T-helper 17 cell (primary cell): ENCODE measurements at places on chromosomes 7 and 10.
A peak's percentile ranks its signal among the peaks of the same experiment; 100 is the strongest.

DNA sequence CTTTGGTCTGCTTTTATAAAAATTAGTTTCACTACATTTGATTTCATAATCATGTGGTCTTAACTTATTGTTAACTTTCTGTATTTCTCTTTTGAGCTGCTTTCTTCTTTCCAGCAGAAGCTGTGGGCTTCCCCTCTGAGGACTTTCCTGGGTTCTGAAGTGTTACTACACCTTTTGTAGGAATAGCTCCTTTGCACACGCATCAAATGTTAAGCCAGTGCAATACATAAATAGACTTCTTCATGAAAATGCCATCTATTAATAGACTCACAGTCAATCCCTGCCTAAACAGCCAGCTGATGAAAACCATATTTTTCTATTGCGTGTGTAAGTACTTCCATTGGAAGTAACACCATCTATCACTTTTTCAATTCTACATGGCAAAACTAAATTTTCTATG is 1.5 kb downstream of the ABCB4 start:
- no peak for DNase-seq

- DNase-seq, result no peak
Measured at GRCh38 chr7:4139656-4140625, 542.2 kb upstream of the FOXK1 start.

- no peak for DNase-seq
Measured at GRCh38 chr7:142371586-142372377, 113.9 kb upstream of the PRSS58 start.

DNA sequence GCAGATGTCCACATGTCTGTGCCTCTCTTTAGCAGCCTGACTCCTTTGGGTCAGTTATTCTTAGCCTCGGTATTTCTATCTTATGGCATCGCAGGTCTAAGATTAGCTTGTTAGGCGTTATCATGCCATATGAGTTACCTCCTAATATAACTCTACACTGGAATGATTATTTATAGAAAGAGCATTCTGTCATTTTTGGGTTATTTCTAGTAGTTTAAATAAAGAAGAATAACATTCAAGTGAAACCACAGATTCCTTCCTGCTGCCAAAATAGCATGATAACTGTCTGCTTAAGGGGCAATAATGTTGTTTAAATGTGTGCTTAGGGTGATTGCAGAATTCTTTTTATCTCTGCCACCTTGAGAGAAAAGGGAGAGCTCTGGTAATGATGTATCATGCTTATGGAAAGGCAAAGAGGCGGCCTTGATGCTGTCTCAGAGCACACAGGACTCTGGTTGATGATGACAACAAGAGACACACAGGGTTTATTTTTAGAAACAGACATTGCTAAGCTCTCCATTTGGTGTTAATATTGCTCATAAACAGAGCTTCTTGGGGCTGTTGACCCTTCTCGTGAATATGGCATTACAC is 10.4 kb downstream of the HDAC9 start:
- DNase-seq, result no peak

GRCh38 chr10:8272794-8273425 is 218.4 kb downstream of the GATA3 start:
- no peak for DNase-seq

- DNase-seq, result no peak
Measured at GRCh38 chr10:80477813-80478212, 23.7 kb downstream of the TSPAN14 start.

DNA sequence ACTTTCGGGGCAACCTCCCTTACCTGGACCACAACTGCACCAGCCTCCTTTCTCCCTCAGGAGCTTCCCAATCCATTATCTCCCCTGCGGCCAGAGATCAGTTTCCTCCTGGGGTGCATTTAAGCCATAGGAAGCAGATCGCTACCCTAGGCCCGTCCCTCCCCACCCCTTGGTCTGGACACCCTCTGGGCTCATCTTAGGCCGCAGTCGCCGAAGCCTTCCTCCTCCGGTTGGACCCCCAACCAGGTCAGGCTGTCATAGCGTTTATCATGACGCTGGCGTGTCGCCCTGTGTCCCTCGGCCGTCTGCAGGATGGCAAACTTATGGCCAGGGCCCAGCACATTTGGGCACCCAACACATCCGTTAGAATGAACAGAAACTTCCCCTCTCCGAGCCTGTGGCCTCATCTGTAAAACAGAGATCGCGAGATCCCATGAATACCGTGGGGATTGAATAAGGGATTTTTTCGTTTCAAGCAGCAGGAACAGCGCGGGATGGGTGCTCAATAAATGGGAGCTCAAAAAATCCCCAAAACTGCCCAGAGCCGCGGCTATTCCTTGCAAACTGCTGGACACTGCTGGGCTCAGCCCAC is 669 bp upstream of the AP5Z1 start:
- no peak for DNase-seq

- DNase-seq, result no peak
Measured at GRCh38 chr10:79434821-79435251, 10.6 kb downstream of the ZCCHC24 start.

DNA sequence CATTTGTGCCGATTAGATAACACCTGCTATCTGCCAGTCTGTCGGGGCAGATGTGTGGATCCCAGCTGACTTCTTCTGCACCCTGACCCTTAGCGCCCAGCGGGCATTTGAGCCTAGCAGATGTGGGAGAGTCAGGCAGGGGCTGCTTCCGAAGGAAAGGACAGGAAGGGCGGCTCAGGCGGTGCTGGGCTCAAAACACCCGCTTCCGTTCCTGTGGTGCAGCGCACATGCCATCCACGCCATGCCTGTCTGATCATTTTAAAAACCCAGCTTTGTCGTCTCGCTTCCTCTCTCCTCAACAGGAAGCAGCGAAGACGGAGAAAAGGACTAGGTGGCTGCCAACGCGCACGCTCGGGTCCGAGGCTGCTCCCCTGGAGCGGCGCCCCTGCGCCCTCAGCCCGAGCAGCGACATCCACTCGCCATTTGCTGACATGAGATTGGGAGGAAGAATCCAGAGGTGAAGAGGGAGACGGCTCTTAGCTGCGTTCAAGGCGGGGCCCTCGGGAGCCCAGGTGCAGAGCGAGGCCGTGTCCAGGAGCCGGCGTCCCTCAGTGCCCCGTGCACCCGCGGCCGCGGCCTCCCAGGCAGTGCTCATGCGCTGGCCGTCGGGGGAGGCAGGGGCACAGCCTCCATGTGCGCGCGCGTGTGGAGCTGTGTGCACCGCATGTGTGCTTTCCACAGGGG is 5.9 kb upstream of the BHLHA15 start:
- DNase-seq, result no peak

DNA sequence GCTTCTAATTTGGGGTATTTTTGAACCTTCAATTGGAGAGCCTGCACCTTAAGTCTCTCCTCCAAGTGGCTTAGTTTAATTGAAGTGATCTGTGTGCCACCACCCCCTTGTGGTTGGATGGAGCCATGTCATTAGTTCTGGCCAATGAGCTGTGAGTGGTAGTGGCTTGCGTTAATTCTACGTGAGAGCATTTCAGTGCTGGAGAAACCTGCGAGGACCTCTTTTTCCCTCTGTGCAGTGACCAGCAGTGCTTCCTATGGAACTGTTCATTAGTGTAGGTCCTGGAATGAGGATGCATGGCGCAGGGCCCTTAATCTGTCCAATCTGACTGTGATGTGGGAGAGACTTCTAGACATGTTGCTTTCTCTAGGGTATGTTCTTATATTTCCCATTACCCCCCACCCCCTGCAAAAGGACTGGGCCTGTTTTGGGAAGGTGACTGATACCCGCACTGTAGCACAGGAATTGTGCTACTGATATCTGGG is 3.8 kb downstream of the HILPDA start:
- peak; percentile 41 for DNase-seq

GRCh38 chr10:115219203-115219602 is 126.0 kb downstream of the ATRNL1 start:
- no peak for DNase-seq

DNA sequence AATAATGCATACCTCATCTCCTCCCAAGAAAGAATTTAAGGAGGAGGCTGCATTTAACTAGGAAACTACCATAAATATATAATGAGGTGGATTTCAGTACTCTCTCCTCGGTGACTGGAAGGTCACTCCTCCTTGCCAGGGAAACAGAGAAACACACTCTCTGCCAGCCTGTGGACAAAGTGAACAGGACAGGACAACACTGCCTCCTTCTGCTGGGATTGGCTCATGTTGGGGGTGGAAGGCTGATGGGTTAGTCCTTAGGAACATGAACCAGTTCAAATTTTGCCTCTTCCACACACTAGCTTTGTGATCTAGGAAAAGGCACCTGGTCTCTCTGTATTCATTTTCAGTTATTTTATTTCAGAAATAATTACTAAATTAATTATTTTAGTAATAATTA is 50.6 kb upstream of the STEAP4 start:
- DNase-seq, result no peak

DNA sequence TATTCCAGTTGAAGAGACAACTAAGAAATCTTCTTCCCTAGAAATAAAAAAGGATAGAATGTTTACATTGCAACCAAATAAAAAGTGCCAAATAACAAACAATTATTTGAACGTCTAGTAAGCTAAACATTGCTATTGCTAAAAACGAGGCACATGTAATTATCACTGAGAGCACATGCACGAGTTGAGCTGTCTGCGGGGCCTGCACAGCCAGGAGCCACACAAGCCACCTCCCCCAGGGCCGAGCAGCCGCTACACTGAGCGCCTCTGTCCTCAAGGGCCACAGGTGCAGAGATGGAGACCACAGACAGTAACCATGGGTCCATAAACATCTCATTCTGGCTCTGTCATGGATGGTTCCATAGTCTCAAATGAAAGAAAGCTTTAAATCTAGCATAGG is 17.2 kb downstream of the NCAPG2 start:
- DNase-seq, result no peak

DNA sequence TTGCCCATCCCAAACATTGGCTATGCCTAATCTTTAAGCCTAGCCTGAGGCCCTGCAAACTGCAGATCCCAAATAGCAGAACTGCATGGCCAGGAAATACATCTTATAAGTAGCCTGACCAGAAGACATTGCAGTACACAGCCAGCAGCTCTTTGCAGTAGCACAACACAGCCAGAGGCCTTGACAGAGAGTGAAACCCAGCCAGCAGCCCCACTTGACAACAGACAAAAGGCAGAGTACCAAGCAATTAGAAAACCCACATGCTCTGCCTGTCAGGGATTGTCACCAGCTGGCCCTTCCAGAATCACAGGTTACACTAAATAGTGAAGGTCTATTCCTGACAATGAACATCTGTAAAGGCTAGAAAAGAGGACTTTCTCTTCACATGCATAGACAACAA is 242.8 kb upstream of the TMEM72 start:
- no peak for DNase-seq

GRCh38 chr7:137975221-137975620 is 26.7 kb downstream of the CREB3L2 start:
- DNase-seq, result no peak
